Cortex of kidney (tissue), 1 donor: ENCODE measurements at places on chromosomes 4 and X.

GRCh38 chr4:184846531-184846930 is 20.8 kb upstream of the ACSL1 start:
- DNase-seq: no peak

DNA sequence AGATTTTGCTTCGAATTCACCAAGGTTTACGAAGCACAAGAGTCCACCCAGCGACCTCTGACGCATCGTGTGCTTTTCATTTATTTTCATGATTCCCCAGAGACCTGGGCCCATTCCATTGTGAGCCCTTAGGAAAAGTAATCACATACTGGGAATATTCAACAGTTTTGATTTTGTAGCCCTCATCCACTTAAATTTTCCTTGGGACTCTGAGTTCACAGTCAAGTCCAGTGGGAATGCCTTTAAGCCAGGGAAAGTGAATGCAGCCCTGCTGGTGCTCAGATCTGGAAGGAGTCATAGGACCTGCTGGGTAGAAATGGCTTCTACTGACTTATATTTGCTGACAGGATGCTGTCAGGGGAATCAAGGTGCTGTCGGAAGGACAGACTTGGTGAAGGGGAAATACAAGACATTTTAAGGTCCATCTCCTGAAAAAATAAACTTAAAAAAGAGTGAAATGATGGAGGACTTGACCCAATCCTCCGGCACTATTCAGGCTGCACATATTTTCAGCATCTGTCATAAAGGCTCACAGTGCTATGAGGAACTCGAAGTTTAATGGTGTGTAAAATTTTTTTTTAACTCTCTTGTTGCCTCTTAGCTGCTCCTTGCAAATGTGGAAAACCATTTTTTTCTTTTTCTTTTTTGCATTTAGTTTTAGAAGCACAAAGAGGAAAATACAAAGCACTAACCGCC is 204.9 kb downstream of the MID1 start:
- DNase-seq: no peak

DNA sequence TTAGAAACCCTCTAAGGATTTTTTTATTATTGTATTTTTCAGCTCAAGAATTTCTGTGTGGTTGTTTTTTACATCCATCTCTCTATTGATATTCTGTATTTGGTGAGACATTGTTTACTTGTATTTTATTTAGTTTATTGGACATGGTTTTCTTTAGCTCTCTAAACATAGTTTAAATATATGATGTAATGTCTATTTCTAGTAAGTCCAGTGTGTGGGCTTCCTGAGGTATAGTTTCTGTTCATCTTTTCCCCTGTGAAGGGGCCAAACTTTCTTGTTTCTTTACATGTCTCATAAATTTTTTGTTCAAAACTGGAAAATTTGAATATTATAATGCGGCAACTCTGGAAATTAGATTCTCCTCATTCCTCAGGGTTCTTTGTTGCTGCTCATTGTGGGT is 28.2 kb upstream of the ATRX start:
- no peak for DNase-seq

DNA sequence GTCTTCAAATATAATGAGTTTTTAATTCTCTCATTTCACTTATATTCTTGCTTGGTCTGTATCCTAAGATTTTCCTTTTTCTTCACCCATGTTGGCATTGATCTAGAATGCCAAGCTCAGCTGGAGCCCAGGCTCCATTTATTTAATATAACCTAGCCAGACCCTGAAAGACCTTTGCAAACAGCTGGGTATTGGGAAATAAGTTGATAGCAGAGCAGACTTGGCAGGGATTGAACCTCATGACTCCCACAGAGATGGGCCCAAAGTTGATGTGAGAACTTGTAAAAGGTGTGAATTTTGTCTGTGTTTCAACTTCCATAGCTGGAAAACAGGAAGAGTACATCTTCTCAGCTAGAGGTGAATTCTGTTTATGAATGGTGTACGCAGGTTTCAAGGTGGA is 59.5 kb downstream of the SH2D1A start:
- no peak for DNase-seq

DNA sequence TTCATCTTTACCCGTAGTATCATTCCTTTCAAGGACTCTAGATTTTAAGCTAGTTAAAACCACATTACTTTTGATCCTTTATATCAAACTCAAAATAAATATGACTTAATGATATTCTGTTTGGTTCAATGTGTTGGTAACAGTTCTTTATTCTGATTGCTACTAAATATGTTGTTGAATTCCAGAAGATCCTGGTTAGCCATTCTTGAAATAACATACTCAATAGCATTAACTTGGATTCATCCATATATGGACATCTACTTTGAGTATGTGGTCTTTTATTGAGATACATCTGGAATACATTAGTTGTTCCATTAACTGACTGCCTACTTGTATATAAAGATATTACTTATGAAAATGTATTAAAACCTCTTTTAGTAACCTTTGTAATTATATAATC is 27.5 kb upstream of the PCDH18 start:
- DNase-seq: no peak

GRCh38 chr4:121112530-121112929 is 40.2 kb upstream of the NDNF start:
- DNase-seq: no peak

DNA sequence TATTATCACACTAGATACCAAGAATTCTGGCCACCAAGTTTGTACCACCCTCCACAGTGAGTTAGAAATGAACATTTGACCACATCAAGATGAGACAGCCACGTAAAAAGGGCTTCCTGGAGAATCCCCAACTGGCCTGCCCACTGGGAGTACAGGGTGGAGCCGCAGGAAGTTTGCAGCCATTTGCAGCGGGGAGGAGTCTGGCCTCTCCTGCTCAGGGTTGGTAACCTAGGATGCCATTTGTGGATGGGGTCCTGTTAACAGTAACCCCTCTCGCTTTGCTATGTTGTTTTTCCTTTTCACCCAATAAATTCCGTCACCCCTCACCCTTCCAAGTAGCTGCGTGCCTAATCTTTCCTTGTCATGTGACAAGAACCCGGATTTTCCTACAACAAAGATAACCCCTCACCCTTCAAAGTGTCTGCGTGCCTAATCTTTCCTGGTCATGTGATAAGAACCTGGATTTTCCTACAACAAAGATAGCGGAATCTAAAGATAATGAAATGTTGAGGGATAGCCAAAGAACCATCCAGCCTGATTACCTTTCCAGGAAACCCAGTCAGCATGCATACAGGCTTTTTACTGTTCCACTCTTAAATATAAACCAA is 245.4 kb downstream of the NAF1 start:
- DNase-seq: no peak
